ENCODE measurements at places on chromosomes 2 and 18.
A peak's percentile ranks its signal among the peaks of the same experiment; 100 is the strongest.

DNA sequence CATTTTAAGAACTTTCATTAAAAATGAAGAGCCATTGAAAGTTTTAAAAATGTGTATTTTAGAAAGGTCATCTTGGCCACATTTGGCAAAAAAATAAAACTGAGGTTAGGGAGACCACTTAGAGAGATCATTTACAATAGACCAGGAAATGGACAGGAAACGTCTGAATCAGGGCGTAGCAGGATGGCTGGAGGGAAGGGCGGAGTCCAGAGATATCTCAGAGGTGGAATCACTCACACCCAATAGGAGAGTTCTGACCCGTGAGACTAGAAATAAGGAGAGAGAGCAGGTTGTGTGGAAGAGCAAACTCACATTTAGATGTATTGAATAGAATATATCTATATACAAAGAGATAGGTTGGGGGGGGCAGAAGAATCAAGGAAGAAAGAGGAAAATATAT, 373.4 kb downstream of the METTL4 start:
- no peak for DNase-seq

DNA sequence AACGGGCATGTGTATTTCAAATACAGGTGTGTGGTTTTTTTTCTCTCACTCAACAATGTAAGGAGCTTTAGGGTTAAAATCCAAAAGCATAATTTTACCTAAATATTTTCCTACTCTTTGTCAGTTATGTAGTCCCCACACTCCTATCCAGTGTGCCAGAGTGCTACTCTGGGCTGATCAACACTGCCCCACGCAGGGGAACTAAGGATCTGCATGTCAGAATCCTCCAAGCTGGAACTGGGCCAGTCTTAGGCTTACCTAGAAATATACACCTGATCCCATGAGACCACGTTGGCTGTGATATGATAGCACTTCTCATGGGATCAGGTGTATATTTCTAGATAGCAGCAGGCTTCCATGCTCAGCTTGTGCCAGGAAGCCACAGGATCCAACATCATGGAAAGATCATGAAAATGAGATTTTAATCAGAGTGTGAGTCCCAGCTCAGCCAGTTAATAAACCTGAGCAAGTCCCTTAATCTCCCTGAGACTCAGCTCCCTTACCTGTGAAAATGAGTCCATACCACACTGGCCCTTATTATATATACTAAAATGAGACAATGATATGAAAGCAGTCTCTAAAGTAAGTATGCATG, 29.7 kb downstream of the CCDC141 start:
- no peak for DNase-seq

GRCh38 chr2:110770959-110771431, 38.6 kb downstream of the ACOXL start:
- DNase-seq: no peak

- DNase-seq: no peak
Observed at GRCh38 chr2:14189929-14190328, 442.6 kb upstream of the LRATD1 start.

- no peak for DNase-seq
Observed at GRCh38 chr2:96525211-96525507, 11.4 kb upstream of the ARID5A start.

DNA sequence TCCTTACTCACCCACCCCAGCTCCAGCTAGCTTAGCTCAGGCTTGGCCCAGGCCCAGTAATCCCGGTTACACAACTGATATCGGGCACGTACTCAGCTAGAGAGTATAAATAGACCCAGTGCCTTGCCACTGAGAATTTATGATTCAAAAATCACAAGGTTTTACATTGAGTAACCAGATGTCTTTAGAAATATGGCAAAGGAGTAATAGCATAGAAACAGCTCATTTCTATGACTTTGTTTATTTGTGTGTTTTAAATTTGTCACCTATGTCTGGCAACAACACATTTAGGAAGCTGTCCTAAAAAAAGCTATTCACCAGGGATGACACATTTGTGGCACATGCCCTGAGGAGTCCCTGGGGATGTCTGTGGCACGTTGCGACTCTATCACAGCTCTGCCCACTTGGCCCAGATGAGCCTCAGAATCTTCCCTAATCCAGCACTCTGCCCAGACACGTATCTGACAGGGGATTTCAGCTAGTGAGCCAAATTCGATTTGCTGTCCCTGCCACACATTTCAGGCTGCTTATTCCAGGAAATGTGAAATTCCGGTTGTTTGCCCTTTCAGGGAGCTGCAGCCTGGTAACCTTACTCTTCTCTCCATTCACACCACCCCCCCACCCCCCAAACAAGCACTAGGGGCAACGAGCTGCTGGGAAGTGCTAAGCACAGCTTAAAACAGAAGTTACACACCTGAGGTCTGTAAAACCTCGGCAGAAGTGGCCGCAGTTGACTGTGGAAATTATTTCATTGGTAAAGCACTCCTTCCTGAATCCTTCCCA, 85.4 kb upstream of the ZCCHC2 start:
- peak; percentile 85 for DNase-seq

DNA sequence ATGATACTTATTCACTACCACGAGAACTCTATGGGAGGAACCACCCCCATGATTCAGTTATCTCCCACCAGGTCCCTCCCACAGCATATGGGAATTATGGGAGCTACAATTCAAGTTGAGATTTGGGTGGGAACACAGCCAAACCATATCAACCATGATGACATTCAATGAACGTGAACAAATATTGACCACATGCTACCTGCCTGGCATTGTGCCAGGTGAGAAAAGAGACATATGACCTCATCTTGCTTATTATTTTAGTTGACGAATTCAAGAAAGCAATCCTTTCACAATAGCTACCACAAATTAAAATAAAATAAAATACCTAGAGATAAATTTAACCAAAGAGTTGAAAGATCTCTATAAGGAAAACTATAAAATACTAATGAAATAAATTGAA, 286.5 kb upstream of the CRIM1 start:
- DNase-seq: no peak

DNA sequence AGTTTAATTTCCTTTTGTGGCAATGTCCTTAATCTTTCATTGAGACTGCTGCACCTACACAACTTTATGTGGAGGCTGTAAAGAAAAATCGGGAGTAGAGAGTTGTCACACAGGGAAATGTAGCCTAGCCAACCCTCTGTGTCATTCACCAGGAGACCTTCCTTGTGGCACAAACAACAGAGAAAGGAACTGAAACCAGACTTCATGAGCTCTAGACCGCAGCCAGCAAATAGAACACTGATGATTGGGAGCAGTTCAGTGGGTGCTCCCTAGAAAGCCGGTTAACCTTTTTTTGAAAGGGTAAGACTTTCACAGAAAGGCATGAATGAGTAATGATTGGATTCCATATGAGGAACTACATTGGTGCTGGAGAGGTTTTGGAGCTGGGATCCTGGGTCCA, 1752.4 kb upstream of the CELF4 start:
- DNase-seq: peak; percentile 12

- no peak for DNase-seq
Observed at GRCh38 chr2:139427164-139427563, 647.0 kb upstream of the NXPH2 start.

DNA sequence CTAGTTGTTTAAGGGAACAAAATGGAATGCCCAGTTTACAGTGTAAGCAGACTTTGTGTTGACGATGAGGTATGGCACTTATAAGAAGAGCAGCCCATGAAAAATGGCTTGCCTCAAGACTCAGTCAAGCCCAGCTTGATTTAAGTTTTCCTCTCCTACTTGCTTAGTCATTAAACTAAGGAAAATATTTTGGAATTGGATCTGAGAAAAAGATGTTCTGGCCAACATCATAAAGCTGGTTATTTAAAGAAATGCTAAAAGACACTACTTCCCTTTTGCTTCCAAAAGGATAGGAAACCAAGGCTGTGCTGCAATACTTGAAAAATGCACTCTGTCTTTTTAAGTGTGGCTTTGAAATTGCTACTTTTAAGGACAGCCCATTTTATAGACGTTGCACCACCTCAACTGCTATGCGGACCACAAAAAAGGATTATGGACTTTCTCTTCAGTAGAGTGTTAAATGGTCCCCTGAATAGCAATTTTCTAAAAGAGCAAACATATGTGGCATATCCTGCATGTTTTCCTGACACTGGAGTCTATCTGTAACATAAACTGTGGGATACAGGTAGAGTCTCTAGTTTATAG, 32.1 kb downstream of the CCDC141 start:
- no peak for DNase-seq

- DNase-seq: no peak
Observed at GRCh38 chr2:222290401-222290735, 8.4 kb downstream of the PAX3 start.

DNA sequence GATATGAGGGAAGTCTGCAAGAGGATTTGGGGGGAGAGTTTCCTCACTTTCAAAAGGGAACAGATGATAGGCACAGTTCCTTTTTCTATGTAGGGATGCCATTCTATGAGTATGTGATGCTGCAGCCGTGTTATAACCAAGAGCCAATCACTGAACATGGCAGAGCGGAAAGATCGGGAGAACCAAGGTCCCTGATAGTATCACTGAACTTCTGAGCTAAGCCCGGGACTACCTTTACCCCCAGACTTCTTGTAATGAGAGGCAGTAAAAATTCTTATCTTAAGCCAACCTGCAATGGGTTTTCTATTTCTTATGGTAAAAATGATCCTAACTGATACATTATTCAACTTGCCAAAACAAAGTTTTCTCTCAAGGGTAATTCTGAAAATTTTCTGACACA, 21.6 kb upstream of the SLC1A4 start:
- no peak for DNase-seq

DNA sequence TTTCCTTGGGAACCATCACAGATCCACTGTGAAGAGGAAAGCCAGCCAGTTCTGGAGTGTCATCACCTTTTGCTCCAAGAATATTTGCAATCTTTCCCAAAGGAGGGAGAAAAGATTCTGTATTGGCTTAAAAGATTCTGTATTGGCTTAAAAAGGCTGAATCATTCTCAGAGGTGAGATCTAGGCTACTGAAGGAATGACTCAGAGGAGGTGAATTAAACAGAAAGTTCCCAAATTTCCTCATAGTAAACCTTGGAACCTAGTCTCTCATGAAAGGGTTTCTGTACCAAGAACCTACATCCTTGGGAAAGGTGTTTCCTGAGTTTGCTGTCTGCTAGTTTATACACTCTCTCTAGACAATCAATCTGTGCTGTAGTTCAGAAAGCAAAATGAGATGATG, 34.1 kb upstream of the GRB14 start:
- DNase-seq: no peak

DNA sequence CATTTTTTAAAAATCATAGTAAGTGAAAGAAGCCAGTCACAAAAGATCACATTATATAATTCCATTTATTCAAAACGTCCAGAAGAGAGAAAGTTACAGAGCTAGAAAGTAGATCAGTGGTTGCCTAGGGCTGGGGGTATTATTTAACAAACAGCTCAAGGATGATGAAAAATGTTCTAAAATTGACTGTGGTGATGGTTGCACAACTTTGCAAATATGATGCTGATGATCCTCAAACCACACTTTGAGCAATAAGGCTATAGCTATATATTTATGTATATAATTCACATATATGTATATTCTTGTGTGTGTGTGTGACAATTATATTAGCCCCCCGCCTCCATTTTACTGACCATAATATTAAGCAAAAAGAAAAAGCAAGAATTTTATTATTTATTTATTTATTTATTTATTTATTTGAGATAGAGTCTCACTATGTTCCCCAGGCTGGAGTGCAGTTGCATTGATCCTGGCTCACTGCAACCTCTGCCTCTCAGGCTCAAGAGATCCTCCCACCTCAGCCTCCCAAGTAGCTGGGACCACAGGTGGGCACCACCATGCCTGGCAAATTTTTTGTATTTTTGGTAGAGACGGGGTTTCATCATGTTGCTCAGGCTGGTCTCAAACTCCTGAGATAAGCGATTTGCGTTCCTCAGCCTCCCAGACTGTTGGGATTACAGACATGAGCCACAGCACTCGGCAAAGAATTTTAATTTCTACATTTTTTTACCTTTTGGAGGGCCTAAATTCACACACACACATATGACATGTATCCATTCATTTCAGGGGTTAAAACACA, 1.9 kb downstream of the WDR12 start:
- no peak for DNase-seq

GRCh38 chr18:50707855-50708469, 111.9 kb downstream of the MRO start:
- DNase-seq: no peak

GRCh38 chr2:187157046-187157445, 291.0 kb downstream of the CALCRL start:
- DNase-seq: no peak

DNA sequence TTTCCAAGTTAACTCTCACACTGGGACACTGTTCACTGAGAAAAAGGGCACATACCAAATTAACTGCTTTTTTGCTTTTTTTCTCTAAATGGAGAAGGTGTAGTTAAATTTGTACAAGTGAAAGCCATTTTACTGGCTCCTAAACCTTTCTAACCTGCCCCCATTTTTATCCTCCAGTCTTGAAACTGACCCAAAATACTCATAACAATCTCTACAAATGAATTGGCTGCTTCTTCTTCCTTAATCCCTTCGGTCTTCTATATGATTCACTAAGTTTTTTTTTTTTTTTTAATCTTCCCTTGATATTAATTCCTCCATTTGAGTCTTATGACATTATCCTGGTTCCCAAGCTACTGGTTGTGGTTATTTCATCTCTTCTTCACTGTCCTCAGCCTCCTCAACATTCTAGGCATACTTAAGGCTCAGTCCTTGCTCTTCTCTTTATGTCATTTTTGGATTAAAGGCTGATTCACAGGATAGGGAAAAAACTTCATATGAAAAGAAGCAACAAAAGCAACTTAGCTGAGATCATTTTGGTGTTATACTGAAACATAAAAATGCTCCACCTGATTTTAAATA, 19.8 kb downstream of the ORC2 start:
- DNase-seq: no peak

GRCh38 chr2:240921311-240921994, 15.3 kb downstream of the CROCC2 start:
- DNase-seq: no peak

GRCh38 chr2:134039912-134040581, 213.8 kb upstream of the MGAT5 start:
- DNase-seq: no peak

DNA sequence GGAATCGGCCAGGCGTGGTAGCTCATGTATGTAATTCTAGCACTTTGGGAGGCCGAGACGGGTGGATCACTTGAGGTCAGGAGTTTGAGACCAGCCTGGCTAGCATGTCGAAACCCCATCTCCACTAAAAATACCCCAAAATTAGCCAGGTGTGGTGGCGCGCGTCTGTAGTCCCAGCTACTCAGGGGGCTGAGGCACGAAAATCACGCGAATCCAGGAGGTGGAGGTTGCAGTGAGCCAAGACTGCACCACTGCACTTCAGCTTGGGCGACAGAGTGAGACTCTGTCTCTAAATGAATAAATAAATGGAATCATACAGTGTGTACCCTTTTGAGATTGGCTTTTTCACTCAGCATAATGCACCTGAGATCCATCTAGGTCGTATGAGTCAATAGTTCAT, 19.4 kb upstream of the TTC39C start:
- no peak for DNase-seq

DNA sequence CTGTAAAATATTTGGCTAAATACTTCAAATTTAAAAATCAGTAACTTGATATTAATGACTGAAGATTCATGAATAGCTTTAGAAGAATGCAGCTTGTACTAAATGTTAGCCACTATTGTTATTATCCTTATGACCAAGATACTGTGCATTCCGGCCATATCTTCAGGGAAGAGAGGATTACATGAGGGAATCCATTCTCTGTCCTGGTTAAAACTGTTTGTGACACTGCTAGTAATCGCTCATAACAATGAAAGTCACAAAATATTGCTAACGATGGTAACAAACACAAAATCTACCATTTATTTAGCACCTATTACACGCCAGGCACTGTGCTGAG, 217.7 kb downstream of the PRKCE start:
- no peak for DNase-seq

GRCh38 chr2:177692783-177693269, 300.3 kb downstream of the AGPS start:
- no peak for DNase-seq

GRCh38 chr2:218017211-218018053, 14.6 kb upstream of the TNS1 start:
- DNase-seq: no peak

Data from CD14-positive monocyte (primary cell).